ENCODE measurements at places on chromosomes 7 and 10.

DNA sequence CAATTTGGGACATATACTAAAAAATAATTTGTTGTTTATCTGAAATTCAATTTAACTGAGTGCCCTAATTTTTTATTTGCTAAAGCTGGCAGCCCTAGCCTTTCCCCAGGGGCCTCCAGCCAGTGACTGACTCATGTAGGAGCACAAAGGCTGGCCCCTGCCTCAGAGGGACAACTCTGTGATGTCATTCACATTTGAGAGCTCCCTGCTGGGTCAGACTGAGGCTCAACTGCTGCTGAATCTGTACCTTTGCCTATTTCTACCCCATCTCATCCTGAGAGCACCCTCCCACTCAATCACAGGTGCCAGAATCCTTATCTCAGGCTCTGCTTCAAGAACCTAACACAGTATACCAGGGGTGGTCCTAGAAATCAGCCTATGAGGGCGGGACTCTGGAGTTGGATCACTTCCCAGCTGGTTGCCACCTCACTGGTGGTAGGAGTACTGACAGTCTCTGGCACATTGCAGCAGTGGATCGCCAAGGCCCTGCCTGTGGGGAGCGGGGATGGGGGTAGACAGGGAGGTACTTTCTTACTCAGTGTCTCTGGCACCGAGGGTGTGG, 11.6 kb downstream of the GCK start:
- no peak for DNase-seq

GRCh38 chr7:2116989-2117591, 115.7 kb downstream of the MAD1L1 start:
- DNase-seq = no peak

GRCh38 chr7:129347330-129347729, 86.9 kb upstream of the STRIP2 start:
- DNase-seq = no peak

GRCh38 chr10:91474009-91474408, 63.9 kb downstream of the HECTD2 start:
- no peak for DNase-seq

DNA sequence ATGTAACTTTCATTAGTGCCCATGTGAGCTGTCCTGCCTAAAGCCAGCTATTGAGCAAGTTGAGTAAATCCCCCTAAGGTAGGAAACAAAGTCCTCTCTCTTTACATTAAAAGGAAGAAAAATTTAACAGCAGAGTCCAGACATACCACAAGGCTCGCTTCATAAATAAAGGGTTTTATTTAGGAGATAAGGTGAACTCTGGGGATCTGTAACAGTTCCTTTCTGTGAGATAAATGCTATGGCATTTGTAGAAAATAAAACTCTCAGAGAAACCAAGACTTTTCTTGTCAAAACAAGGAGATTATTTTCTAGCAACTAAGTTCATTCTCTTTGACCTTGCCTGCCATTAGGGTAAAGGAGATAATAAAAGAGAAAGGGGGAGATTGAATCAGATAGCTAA, 32.3 kb upstream of the LYZL1 start:
- no peak for DNase-seq

DNA sequence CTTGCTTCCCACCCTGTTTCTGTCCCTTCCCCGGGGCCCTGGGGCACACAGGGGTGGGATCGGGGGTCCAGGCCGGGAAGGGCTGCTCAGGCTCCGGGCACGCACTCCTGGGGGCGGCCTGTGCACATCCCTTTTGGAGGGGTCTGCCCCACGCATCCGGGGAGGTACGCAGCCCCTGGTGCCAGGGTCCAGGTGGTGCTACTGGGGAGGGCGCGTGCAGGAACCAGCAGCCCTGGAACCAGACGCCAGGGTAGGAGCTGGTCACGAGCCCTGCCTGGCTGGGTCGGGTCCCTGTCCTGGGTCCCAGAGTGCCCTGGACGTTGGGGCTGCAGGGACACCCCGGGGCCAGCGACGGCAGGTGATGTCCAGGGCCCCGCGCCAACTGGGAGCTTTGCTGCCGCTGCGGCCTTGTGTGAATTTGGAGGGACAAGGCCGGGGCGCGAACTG, 53.4 kb downstream of the GLRX3 start:
- no peak for DNase-seq

GRCh38 chr7:80134115-80134535, 506 bp upstream of the GNAI1 start:
- no peak for DNase-seq

GRCh38 chr7:65250697-65251395, 122.8 kb upstream of the ZNF92 start:
- DNase-seq = no peak

DNA sequence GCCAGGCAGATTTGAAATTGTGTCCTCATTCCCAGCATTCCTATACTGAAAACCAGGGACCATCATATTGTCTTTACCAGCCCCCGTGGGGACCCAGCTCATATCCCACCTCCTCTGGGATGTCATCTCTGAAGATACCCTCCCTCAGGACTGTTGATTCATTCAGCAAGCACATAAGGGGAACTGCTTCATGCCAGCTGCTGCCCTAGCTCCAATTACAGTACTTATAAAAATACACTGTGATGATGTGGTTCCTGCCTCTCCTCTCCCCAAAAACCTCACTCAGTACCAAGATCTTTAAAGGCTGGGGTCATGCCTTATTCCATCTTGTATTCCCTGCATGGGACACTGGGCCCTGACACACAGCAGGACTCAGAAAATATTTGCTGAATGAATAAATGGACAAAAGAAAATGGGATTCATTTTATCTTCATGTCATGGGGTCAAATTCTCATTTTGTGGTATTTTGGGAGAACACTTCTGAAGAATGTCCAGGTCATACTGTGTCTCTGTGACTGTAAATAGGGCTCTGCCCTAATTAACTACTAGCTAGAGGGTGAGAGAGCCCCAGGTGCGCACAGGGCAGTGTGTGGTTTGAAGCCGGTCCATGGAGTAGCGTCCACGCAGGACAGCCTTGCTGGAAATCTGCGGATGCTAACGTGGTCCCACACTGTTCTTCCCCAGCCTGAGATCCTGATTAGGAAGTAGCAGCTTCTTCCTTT, 29.0 kb upstream of the DAGLB start:
- DNase-seq = no peak

DNA sequence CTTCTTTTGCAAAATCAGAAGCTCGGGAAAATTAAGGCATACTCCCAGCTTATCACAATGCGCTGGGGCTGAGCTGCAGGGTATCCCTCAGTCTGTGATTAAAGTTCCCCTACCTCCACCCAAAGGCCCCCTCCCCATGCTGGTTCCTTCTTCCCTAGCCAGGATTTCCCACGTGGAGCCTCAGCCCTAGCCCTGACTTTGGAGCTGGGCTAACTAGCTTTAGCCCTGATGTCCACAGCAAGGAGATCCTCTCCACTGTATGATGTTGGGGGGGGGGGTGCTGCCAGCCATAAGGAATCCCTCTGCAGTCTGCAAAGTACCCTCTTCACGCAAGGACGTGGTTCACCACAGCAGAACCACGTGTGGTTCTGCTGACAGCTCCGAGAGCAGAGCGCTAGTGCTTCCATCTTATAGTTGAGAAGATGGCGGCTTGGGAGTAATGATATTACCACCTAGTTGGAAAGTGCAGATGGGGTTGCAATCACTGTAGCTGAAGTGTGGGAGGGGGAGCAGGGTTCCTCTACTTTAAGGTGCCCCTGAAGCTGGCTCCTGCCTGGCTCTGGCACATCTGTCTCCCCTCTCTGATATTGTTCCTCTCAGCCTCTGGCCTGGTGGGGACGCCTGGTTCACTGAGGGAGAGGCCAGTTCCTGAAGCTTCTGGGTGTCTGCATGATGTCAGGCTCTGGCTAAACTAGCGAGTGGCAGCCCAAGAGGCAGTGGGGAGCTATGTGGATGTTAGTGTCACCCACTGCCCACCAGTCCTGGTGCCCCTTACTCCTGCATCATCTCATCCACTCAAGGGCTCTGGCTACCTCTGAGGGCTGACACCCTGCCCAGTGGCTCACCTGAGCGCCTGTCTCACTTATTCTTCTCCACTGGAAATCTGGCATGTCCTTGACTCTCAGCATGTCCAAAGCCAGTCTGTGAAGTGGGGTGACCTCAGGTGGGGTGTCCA, 270.7 kb downstream of the RPS24 start:
- DNase-seq = no peak

DNA sequence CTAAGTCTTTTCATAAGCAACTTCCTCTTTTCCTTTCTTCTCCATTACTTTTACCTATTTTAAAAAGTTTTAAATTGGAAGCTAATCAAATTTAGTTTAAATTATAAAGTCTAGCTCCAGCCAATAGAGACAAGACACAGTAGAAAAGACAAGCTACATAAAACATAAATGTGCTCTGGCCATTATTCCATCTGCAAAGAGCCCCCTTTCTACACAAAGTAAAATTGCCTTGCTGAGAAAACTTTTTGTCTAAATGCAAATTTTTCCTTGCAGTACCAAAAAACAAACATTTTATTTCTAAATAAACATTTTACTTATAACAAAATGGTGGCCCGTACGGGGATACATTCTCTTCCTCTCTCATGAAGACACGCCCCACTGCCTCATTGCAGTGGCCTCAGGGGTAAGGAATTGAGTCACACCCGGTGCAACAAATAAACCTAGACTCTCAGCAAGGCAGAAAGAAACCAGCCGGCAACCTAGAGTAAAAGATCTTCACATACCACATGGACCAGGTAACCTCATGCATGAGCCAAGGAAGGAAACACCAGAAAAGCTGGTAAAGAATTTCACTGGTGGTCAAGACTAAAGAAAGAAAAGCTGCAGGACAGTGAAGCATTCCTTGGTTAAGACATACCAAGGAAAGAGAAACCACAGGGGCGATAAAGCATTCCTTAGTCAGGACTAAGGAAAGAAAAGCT, 71.6 kb upstream of the ZNF746 start:
- no peak for DNase-seq

DNA sequence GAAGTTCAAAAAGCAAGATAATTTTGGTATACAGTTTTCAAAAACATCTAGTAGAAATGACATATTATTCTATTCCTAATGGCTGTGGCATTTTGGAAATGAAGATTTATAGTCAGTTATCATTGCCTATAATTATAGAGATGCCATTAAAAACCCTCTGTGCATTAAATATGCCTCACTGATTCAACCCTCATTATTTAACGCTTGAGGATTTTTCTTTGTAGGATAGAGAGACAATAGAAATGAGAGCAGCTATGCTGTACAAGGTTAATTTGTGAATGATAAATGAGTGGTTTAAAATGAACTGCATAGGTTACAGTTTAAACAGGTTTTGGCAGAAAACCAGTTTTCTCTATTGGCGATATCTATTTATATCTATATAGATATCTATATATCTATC, 32.2 kb upstream of the SEMA3A start:
- DNase-seq = no peak

DNA sequence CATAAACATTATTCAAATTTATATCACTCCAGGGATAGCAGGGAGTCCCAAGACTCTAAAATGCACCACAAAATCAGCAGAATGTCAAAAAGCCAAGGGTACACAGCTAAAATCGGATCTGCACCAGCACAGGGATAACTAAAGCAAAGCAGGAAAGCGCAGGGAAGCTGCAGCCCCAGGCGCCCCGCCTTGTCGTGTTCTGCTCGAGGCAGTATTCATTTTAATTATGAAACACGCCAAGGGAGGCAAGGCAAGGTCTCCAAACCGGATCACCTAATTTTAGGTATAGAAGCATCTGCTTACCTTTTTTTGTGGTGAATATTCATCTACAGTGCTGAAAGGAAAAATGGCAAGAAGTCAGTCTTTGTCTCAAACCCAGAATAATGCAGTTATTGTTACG, 199.4 kb downstream of the RAPGEF5 start:
- no peak for DNase-seq

- DNase-seq = no peak
Observed at GRCh38 chr7:1275451-1276381, 43.0 kb downstream of the UNCX start.

DNA sequence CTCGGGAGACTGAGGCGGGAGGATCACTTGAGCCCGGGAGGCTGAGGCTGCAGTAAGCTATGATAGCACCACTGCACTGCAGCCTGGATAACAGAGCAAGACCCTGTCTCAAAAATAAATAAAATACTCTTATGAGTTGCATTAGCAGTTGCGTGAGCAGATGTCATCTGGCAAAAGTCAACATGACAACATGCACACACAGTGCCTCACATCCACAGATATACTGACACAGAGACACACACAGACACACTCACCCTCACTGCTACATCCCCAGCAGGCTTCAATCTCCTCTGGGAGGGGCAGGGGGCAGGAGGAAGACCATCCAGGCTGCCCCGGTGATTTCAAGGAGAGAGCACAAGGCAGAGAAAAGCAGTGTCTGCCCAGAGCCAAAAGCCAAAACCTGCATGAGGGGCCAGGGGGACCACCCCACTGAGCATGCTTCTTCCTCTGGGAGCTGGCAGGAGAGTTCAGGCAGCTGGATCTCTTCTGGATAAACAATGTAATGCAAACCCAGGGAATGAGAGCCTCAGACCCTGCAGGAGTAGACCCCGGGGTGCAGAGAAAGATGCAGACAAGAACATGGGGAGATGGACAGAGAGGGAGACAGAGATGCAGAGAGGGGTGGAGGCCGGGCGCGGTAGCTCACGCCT, 9.6 kb upstream of the ELN start:
- DNase-seq = no peak
